ENCODE measurements at places on chromosomes 2 and 18.
A peak's percentile ranks its signal among the peaks of the same experiment; 100 is the strongest.

DNA sequence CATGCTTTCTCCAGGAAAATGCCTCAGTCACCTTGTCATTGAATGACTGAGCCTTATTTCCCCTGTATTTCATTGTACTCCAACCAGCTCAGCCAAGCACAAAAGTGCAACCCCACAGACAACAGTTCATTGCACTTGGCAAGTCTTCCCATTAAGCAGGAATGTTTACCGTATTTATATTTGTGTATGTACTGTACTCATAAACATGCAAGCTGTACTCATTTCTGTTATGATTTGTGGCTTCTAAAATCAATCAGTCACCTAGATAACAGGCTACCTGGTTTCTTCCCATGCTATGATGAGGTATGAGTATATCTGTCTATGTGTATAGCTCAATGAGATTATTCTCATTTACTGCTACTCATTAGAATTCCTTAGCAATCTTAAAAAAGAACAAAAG is 505.5 kb upstream of the FAM98A start:
- peak; percentile 1 for DNase-seq

DNA sequence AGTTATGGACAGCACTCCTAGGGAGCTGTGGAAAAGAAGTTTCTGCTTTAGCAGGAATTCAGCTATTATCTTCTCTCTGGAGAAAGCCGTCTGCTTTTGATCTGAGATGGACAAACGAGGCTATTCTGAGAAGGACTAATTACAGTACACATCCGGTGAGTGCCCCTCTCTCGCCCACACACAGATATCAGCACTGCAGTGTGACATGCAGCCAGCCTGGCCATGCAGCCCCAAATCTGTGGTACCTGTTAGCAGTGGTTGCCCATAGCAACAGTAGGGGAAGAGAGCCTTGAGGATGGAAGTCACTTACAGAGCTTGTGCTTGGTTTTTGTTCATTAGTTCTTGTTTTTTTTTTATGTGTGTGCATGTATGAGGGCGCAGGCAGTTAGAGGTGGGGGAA is 73.9 kb upstream of the TRIB2 start:
- no peak for DNase-seq

GRCh38 chr2:64477979-64478378 is 24.0 kb downstream of the LGALSL start:
- no peak for DNase-seq

GRCh38 chr18:3183103-3183717 is 36.6 kb downstream of the MYOM1 start:
- DNase-seq = no peak

GRCh38 chr18:51727780-51728179 is 530.3 kb upstream of the MEX3C start:
- no peak for DNase-seq

DNA sequence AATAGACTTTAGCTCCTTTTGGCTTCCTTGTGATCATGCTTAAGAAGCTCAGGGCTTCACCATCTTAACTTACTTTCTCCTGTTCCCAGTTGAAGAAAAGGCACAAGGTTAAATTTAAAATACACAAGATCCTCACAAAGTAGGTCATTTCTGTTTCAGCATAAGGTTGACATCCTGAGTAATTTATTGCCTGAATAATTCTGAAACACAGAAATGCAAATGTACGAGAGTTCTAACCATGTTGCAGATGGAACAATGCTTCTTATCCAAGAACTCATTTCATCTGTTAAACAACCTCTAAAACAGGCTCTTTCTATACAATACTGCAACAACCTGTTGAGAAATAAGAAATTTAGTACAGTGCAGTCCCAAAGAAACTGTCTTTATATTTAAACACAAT is 395.2 kb downstream of the BCL11A start:
- DNase-seq = no peak

- no peak for DNase-seq
These were observed 201.6 kb downstream of the HDAC4 start for GRCh38 chr2:239199041-239199768.

GRCh38 chr2:48219555-48220436 is 310.2 kb upstream of the STON1 start:
- DNase-seq = no peak

- DNase-seq = peak; percentile 16
These were observed 2.4 kb downstream of the HNRNPLL start for GRCh38 chr2:38600242-38600891.

DNA sequence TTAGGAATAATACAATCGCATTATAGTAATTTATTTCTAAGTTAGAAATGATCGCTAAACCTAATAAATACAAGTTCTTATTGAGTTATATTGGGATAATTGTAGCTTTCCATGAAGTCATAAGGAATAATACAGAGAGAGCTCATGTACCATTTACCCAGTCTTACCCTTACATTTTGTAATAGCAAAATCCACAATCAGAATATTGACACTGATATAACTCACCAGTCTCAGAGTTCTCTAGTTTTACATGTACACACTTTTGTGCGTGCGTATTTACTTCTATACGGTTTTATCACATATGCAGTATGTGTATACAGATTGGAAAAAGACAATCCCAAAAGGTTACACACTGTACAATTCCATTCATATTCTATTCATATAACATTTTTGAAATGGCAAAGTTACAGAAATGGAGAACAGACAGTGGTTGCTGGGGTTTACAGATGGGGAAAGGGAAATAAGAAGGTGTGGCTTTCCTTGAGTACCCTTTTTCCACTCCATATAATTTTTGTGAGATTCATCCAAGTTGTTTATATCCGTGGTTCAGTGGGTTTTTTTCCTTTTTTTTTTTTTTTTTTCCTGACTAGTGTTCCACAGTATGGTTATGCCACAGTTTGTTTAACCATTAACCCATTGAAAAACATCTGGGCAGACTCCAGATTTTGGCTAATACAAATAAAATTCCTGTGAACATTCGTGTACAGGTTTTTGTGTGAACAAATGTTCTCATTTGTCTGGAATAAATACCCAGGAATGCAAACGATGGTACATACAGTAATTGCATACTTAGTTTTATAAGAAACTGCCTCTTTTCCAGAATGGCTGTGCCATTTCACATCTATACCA is 117.2 kb downstream of the HNMT start:
- DNase-seq = no peak

- DNase-seq = no peak
These were observed 373.4 kb downstream of the NCKAP5 start for GRCh38 chr2:133194777-133195335.

DNA sequence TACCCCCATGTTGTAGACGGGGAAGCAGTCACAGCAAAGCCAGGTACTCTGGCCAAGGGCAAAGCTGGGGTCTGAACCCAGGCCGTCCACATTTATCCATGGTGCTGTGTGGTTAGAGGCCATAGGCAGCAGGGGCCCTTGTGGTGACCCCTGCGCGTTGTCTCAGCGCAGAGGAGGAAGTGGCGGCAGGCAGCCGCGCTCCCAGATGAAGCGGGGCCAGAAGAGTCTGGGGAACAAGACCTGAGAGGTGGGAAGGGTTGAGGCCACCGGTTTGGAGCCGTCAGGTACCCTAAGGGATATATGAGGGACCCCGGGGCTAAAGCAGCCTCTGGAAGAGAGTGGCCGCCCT is 770 bp downstream of the ZNF396 start:
- no peak for DNase-seq

GRCh38 chr2:112706170-112706664 is 14.6 kb upstream of the NT5DC4 start:
- DNase-seq = peak; percentile 62

GRCh38 chr2:28507796-28508764 is 12.2 kb downstream of the PLB1 start:
- peak; percentile 32 for DNase-seq

- DNase-seq = peak; percentile 19
These were observed 35.8 kb downstream of the CIB4 start for GRCh38 chr2:26605195-26605998.

- no peak for DNase-seq
These were observed 9.4 kb downstream of the COLEC11 start for GRCh38 chr2:3604207-3604877.

DNA sequence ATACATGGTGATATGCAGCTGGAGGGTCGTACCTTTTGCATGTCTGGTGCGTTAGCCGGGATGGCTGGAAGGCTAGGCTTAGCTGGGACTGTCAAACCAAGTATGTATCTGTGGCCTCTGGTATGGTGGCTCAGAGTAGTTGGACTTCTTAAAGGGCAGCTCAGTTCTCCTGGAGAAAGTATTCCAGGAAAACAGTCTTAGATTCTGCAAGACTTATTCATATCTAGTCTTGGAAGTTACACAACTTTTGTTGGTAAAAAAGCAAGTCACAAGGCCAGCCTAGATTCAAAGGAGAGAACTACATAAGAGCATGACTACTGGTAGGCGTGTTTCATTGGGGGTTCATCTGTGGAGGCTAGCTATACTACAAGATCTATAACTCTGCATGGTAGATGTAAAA is 45.5 kb downstream of the EML4 start:
- no peak for DNase-seq

GRCh38 chr2:117726747-117727146 is 87.7 kb upstream of the DDX18 start:
- no peak for DNase-seq

DNA sequence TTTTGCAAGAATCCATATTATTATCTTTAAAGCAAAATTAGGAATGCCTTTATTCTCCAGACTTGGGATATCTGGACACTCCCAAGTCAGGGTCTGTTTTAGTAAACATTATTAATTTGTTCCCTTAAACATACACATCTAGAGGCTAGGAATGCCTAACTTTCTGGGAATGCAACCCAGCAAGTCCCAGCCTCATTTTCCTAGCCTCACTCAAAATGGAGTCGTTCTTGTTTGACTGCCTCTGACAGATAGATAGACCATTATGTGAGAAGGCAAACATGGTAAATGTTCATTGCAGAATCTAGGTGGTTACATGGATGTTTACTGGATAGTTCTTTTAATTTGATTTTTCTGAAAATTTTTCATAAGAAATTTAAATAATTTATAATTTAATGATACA is 270.1 kb upstream of the STON1 start:
- DNase-seq = no peak

- DNase-seq = peak; percentile 90
These were observed 48.6 kb downstream of the SMAD2 start for GRCh38 chr18:47881752-47882455.

GRCh38 chr2:217054791-217055190 is 194.9 kb upstream of the TNP1 start:
- no peak for DNase-seq

DNA sequence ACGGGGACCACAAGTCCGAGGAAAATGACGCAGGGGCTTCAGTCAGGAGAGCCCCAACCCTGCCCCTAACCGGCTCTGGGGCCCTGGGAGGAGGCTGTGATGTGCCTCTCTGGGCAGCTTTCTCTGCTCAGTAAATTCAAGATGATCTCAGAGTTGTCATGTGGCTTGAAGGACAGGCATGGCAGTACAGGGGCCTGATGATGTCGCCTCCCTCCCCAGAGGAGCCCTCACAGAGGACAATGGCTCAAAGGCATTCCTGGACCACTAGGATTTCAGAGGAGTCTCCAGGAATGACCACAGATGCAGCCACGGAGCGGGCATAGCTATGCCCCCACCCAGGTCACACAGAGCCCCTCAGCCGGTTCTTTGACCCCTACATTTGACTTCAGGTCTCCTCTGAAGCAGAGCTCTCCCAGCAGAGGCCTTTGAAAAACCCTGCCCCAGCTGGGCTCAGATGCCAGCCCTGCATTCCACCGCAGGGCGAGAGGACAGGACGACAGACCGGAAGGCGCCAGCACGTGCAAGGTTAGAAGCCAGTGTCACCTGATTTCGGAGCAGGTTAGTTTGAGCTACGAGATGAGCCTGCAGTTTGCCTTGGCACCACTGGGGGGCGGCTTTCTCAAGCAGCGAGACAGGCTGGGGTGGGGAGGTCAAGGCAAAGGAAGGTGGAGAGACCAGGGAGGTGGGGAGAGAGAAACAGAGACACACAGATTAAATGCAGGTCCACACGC is 39.2 kb downstream of the BIN1 start:
- DNase-seq = peak; percentile 48

- DNase-seq = no peak
These were observed 357.8 kb upstream of the CDH20 start for GRCh38 chr18:60975420-60975819.

- DNase-seq = no peak
These were observed 30.1 kb downstream of the IMPA2 start for GRCh38 chr18:12011199-12011956.

DNA sequence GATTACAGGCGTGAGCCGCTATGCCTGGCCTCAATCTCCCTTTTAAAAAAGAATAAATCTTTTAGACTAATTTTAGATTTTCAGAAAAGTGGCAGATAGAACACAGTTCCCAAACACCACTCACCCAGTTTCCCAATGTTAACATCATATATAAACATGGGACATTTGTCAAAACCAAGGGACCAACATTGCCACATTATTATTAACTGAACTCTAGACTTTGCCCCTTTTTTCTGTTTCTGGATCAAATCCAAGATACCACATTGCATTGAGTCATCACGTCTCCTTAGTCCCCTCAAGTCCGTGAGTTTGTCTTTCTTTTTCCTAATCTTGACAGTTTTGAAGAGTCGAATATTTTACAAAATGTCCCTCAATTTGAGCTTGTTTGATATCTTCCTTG is 2.4 kb downstream of the C2orf42 start:
- no peak for DNase-seq

GRCh38 chr2:240643811-240644150 is 18.5 kb downstream of the GPR35 start:
- no peak for DNase-seq

GRCh38 chr2:71941726-71942525 is 205.7 kb downstream of the CYP26B1 start:
- no peak for DNase-seq

- no peak for DNase-seq
These were observed 585.7 kb upstream of the FANCL start for GRCh38 chr2:58826795-58827194.

DNA sequence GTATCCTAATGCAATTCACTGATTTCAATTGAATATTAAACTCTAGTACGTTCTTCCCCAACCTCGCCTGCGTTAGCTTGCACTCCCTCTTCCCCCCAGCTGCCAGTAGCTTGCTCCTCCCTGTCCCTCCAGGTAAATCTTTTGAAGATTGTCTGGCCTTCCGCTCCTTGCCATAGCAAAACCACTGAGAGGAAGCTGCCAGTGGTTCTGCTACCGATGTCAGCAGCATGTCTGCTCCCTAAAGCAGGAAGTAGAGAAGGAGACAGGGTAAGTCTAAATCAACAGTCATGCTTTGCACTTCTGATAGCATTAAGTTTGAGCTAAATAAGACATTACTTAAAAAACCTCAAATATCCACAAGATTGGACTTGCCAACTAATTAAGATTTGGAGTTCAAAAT is 89.1 kb downstream of the SCN2A start:
- no peak for DNase-seq

- no peak for DNase-seq
These were observed 58.7 kb downstream of the FAM117B start for GRCh38 chr2:202693503-202693902.

- DNase-seq = no peak
These were observed 186.8 kb downstream of the ZNF521 start for GRCh38 chr18:25164848-25165811.

- no peak for DNase-seq
These were observed 40.2 kb downstream of the CERKL start for GRCh38 chr2:181616715-181617114.

Measured in H4 (cell line).